GM23248 (cell line): ENCODE measurements at places on chromosomes 4 and X. TPM values are rescaled to one million over a fixed set of nuclear protein-coding genes. Genes with fewer than 3 reads are reported as not detected.
A peak's percentile ranks its signal among the peaks of the same experiment; 100 is the strongest.

Gene KLHL5
- polyA plus RNA-seq, result 27.0 and 28.3 TPM in 2 replicates

Gene CENPU
- 13.5 and 15.7 TPM in 2 replicates for polyA plus RNA-seq

DNA sequence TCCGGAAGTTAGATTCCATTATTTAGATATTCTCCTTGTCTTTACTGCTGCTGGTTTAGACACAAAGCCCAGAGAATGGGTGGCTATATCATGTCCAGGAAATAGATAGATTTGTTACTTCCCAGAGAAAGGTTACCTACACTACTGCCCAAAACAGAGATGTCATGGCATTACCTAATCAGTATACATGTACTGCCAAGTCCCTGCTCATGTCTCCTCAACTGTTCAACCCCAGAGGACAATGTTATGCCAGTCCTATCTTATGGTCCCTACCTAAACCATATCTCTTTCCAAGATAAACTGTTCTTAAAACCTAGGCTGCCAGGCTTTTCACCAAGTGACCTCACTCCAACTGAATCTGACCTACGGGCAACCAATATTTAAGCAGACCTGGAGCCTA, 209.5 kb upstream of the AR start:
- DNase-seq, result no peak

GRCh38 chr4:73687421-73687820, 52.9 kb upstream of the CXCL8 start:
- no peak for DNase-seq

- DNase-seq, result peak; percentile 26
Observed at GRCh38 chr4:69156913-69157312, 57.6 kb downstream of the UGT2B11 start.

GRCh38 chrX:17495052-17495451, 120.1 kb downstream of the NHS start:
- DNase-seq, result no peak

- no peak for DNase-seq
Observed at GRCh38 chr4:91298156-91298700, 1005.5 kb upstream of the GRID2 start.
